ENCODE measurements at places on chromosomes 5 and 9.

- no peak for DNase-seq
These were observed 95.0 kb downstream of the MRPS27 start for GRCh38 chr5:72224946-72225463.

DNA sequence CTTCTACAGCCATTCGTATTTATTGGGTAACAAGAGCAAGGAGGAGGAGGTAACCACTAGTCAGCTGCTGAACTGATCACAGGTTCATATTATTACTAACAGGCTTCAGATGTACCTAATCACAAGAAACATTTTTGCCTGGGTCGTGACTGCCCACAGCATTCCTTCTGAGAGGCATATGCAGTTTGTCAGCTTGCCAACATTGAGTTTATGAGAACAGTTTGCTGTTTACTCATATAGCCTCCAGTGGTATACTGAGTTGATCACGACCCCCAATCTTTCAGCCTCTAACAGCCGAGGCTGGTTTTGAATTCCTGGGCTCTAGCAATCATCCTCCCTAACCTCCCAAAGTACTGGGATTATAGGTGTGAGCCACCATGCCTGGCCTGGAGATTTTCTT is 693.6 kb downstream of the TLE1 start:
- DNase-seq: no peak

DNA sequence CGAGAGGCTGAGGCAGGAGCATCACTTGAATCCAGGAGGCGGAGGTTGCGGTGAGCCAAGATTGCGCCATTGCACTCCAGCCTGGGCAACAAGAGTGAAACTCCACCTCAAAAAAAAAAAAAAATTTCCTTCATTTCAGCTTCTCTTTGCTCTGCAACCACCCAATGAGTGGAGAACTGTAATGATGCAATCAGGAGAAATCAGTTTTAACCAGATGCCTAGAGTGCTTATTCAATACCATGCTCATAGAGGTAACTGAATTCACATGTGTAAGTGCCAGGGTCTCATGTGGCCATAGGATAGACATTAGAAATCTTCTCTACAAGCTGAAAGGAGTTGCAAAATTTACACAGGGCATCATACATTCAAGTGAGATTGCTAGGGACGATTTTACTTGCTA is 70.6 kb downstream of the HMHB1 start:
- peak; percentile 44 for DNase-seq

DNA sequence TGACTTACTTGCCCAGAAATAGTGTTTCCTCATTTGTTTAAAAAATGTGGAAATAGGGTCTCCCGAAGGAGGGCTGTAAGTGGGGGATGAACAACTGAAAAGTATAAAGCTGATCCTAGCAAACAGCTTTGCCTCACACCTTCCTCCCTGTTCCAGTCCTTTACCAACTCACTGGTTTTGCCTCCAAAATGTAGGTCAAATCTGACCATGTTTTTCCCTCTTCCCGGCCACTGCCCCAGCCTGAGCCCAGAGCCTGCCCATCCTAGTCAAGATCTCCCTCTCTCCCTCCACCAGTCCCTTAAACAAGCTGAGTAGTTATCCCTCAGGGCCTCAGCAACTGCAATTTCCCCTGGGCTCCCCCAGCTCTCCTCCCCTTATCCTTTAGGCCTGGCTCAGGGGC is 82.4 kb upstream of the FBXW11 start:
- DNase-seq: no peak

DNA sequence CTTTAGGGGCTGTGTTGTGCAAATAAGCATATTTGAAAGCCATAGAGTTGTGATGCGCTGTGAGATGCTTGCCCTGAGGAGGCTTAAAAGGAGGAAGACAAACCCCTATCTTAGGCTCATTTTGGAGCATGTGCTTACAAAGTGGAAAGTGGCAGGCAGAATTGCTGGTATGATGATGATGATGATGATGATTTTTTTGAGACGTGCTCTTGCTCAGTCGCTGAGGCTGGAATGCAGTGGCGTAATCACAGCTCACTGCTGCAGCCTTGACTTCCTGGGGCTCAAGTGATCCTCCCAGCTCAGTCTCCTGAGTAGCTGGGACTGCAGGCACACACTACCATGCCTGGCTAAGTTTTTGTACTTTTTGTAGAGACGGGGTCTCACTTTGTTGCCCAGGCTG is 1.7 kb downstream of the CNOT8 start:
- peak; percentile 74 for DNase-seq
